Head of caudate nucleus (tissue), 42 donors: ENCODE measurements at places on chromosomes 13 and 19.
A peak's percentile ranks its signal among the peaks of the same experiment; 100 is the strongest.

- no peak for DNase-seq
Measured at GRCh38 chr19:7783991-7784423, 21.0 kb downstream of the CLEC4M start.

- no peak for DNase-seq
Measured at GRCh38 chr13:43838909-43839308, 40.6 kb downstream of the CCDC122 start.

- no peak for DNase-seq
Measured at GRCh38 chr19:38723606-38723965, 20.7 kb downstream of the CAPN12 start.

DNA sequence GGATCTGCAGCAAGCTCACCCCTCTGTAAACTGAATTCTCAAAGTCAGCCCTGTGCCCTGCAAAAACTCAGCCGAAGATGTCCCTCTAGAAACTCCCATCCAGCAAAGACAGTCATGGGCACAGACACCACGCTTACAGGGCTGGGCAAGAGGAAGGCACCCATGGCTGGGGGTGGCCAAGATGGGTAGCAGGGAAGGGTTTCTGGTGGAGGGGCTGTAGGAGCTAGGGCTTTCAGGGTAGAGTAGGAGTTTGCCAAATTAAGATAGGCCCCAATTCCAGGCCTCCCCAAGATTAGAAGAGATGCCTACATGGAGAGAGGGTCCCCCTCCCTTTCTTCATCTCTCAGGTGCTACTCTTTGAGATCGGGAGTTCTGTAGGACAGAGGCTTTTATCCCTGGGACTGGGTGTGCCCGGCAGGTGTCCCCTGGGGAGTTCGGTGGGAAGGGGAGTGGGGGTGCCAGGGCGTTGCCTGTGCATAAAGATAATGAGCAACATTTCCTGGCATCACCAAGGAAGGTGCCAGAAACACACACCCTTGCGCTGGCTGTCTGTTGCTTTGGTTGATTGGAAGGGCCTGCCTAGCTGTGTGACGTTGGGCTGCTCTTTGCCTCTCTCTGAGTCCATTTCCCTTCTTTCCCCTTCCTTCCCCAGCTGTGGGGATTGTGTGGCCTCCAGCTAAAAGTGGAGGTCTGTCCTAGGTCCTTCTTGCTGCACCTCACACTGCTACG lies 9.4 kb downstream of the NRTN start:
- DNase-seq, result no peak

GRCh38 chr13:24745516-24745860 lies 18.5 kb upstream of the RNF17 start:
- DNase-seq, result no peak

DNA sequence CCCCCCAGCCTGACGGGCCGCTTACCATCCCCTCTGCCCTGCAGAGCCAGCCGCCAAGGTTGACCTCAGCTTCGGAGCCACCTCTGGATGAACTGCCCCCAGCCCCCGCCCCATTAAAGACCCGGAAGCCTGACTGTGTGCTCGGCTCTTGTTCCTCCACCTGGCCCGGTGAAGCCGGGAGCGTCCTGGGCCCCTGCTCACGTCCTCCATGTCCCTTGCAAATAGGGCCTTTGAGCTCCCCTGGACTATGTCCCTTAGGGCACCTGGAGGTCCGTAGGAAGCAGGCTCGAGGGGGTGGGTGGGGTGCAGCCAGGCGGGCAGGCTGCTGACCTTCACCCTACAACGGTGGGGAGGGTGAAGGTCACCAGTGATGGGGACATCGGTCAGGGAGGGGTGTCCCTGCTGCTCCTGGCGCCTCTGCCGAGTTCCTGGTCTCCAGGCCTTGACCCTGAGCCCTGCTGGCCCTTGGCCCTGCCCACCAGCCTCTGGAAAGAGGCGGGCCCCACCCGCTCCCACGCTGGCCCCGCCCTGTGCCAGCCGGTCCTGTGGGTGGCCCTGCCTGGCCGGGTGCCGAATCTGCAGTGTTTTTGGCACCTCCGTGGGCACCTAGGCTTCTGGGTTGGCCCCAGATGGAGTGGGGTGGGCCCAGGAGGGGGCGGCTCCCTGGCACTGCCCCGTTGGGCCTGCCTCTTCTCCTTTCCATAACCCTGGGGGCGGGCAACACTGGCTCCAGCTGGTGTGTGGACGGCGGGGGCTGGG lies 3.3 kb downstream of the ATP5F1D start:
- no peak for DNase-seq

DNA sequence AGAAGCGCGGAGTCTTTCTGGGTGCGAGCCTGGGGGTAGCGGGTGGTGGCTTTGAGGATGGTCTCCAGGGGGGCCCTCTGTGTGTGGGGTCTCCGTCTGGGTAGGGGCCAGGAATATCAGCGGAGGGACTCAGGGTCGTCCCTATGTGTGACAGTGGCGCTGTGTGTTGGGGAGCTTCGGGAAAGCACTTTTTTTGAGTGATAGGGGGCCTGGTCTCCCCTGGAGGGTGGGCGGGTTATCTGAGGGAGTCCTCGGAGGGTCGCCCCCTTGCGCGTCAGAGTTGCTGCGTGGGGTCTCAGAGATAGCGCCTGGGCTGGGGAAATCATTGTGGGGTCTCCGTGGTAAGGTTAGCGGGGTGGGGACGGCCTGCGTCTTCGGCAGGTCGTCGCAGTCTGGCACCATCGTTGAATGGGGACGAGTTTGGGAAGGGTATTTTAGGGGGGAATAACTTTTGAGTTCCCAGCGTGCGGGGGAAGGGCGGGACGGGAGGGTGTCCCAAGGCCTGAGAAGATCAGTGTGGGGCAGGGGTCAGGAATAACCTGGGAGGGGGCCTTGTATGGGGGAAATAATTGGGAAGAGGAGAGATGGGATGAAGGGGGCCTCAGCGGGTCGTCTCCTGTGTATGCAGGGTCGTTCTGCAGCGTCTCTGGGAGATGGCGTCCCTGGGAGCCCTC lies 857 bp downstream of the IER2 start:
- no peak for DNase-seq

DNA sequence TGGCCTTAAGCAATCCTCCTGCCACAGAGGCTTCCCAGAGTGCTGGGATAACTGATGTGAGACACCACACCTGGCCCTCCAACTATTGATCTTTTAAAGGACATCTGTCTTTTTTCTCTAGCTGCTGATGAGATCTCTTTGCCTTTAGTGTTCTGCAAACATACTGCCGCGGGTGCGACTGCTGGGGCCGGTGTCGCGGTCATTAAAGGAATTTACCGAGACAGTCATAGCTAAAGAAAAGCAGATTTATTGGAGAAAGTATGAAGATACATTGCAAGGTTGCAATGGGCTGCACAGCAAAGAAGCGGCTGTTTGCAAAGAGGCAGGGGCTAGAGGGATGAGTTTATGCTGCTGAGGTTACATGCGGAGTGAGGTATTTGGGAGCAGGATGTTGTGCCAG lies 31.2 kb upstream of the LRRC4B start:
- no peak for DNase-seq

GRCh38 chr13:81990652-81991051 lies 1649.7 kb upstream of the SPRY2 start:
- DNase-seq, result no peak

DNA sequence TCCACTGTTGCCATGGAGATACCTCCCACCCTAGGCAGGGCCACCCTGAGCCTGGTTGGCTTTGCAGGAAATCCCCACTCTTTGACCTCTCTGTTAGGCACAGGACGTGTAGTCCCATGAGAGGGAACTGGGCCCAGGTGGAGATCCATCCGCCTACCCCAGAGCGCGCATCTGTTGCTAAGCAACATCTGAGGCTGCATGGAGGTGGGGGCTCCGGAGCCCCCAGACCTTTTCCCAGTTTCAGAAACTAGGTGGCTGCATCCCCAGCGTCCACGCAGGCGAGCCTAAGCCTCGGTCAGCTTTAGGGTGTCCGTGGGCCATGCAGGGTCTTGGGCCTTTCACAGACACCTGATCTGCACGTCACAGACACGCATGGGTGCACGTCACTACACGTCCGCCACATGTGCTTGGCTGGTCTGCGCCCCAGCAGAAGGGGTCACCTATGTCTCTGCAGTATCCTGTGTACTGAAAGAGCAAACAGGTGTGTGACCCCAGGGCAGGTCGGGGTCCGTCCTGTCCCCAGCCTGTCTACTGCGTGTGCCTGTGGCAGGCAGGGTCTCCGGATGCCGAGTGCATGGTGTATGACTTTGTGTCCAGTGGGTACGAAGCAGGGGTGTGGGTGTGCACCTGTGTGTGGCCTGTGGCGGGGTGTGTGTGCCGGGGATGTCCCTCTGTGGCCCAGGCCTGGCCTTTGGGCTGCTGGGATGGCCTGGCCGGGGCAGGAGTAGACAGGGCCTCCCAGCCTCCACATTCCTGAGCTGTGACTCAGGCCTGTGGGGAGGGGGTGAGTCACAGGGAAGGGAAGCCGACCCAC lies 4.1 kb upstream of the CIRBP start:
- DNase-seq, result no peak

DNA sequence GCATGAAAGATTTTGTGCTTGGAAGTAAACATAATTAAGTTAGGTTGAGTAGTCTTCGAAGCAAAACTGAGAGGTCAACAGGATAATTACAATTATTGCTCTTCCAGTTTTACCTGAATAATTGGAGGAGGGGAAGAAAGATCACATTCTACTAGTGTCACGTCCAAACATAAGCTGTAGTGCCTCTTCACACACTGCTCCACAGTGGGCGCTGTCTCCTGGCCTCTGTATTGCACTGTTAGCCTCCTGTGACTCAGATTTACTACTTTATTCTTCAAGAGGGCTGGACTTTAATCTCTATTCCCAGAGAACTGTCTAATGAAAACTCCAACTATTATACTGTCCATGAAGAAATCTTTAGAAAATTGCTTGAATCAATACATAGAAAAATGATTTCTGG lies 62.9 kb downstream of the TRPC4 start:
- DNase-seq, result no peak

DNA sequence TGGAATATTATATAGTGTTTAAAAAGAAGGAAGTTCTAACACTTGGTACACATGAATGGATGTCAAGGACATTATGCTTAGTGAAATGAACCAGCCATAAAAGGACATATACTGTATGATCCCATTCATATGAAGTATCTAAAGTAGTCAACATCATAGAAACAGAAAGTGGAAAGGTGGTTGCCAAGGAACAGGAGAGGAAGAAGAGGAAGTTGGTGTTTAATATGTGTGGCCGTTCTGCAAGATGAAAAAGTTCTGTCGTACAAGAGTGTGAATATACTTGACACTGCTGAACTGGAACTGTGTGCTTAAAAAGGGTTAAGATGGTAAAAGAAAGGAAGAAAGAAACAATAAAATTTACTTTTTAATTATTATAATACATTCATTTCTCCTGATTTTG lies 33.1 kb upstream of the C1QTNF9 start:
- DNase-seq, result no peak

GRCh38 chr13:96200810-96201209 lies 110.9 kb downstream of the HS6ST3 start:
- DNase-seq, result peak; percentile 38

GRCh38 chr13:109985871-109986450 lies 199.6 kb upstream of the IRS2 start:
- DNase-seq, result no peak

DNA sequence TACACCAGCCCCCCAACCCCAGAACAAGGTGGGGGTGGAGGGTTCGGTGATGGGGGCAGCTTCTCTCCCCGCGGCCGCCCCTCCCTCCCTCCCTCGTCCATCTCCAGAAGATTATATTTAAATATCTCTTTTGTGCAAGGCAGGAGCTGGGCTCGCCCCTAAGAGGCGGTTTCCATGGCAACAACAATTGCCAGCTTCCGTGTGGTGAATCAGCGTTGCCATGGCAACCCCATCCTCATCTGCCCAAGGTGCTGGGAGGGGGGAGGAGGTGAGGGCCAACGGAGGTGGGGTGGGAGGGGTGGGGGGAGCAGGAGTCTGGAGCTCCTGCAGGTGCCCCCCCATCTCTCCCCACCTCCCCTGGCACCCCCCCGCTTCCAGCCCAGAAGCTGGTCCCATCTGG lies 46.4 kb downstream of the CELF5 start:
- peak; percentile 90 for DNase-seq

GRCh38 chr19:8673276-8673891 lies 25.2 kb downstream of the ACTL9 start:
- DNase-seq, result no peak

- DNase-seq, result no peak
Measured at GRCh38 chr19:51503286-51503817, 1.8 kb upstream of the SIGLEC12 start.

GRCh38 chr19:37251308-37252229 lies 33.6 kb downstream of the ZNF383 start:
- peak; percentile 97 for DNase-seq

- DNase-seq, result no peak
Measured at GRCh38 chr13:92589955-92590354, 636.7 kb upstream of the GPC6 start.

- DNase-seq, result no peak
Measured at GRCh38 chr13:39897636-39898035, 242.2 kb downstream of the COG6 start.

DNA sequence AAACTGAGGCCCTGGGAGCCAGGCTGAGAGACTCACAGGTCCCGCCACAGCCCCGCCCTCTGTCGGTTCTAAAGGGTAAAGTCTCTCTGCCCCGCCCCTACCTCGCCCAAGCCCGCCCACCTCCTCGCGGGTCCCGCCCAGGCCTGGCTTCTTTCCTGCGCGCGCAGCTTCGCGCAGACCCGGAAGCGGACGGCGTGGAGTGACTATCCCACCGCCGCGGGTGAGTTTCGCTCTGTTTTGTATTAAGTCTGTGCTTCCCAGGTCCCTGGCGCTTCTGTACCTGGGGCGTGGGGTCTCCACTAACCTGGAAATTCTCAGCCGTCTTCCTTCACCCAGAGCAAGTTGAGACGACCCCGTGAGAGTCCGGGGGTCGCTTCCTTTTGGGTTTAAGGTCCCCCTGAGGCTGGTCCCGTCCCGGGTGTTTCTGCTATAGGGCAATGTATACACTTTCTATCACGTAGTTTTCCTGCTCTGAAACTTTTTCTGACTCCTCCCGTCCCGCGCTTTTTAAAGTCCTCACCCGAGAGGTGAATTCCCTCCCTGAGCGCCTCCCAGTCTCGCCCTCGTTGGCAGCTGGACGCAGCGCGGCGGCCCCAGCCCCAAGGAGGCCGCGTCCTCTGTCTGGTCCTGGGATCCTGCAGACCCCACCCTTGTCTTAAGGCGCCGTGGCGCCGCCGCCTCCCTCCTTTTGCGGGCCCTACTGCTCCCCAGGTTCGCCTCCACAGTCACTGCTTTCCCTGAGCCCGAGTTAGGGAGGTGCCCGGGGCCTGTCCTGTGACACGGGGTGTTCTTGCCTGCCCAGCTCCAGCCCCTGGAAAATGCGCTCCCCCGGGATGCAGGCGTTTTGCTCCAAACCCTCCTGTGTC lies at the start of gene ZNF765:
Gene ZNF765, plus strand, starts transcription at position 176 of the 866 bp plus-strand sequence. CDS start 2,867 bp downstream, outside the sequence.
- DNase-seq, result peak; percentile 98

GRCh38 chr13:97631158-97631557 lies 197.2 kb downstream of the RAP2A start:
- DNase-seq, result no peak

DNA sequence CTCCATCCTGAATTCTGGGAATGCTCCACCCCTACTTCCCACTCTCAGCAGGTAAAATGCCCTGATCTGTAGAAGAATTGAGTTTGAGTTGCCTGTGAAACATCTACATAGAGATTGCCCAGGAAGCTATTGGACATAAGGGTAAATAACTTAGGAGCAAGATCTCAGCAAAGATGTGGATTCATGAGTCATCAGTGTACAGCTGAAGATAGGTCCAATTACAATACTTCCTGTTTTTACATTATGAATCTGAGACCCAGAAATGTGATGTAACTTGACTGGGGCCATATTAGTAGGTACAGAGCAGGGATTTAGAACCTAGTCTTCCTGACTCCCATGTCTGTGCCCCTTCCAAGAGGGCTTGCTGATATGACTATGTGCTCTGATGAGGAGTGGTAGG lies 79.4 kb upstream of the FNDC3A start:
- DNase-seq, result no peak

- DNase-seq, result no peak
Measured at GRCh38 chr19:38565691-38566105, 52.1 kb downstream of the MAP4K1 start.
